ENCODE measurements at places on chromosomes 7 and 10.

DNA sequence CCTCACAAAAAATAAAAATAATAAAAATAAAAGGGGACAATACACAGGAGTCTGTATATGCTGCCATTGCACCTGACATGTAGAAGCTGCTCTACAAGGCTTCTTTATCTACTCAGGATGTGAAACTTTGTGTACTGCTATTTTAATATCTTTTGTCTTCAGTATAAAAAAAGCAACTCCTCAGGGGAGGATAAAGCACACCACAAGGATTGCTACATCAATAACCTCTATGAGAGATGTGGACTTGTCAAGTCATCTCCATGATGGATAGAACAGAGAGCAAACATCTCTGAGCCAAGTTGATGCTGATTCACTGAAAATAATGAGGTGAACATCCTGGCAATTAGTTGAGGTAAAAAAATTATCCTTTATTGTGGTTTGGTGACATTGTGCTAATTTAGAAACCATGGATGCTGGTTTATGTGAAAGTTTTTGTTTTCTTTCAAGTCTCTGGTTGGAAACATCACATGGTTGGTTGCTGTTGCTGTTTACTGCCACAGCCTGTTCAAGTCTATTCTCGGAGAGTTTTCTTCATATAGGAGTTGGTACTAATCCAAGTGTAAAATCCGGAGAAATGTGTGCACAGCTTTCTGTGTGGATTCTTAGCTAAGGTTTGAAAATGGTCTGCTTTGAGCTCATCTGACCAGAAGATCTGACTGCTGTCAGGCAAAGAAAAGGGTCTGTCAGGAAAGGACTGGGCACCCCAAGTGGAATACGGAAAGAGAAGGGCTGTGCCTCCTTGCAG, 1.5 kb upstream of the HECW1 start:
- no peak for DNase-seq

DNA sequence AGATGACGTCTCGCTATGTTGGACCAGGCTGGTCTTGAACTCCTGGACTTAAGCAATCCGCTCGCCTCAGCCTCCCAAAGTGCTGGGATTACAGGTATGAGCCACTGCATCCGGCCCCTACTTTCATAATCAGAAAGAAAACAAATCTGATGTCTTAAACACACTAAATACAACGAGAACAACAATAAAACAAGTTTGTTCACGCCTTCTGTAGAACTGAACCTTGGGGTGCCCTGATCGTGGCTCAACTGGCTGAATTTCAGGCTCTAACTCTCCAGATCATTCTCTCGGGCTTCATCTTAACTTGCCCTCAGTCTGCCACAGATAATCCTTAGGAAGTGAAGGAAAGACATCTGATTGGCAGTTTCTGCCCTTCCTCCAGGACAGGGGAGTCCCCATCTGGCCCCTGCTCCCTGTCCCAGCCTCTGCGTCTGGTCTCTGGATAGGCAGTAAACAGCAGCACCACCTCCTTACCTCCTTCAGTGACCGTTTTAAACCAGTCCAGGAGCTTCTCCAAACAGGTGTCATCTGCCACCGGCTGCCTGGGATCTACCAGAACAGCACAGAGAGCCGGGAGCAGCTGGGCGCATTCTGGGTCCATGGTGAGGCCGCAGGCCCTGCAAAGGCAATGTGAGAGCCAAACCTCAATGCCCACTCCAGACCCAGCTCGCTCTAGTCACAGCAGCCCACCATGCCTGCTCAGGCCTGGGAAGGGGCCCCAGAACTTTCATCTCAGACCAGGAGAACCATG, 1.3 kb downstream of the BRAT1 start:
- no peak for DNase-seq

- DNase-seq, result no peak
Observed at GRCh38 chr7:82319674-82320118, 123.9 kb downstream of the CACNA2D1 start.

DNA sequence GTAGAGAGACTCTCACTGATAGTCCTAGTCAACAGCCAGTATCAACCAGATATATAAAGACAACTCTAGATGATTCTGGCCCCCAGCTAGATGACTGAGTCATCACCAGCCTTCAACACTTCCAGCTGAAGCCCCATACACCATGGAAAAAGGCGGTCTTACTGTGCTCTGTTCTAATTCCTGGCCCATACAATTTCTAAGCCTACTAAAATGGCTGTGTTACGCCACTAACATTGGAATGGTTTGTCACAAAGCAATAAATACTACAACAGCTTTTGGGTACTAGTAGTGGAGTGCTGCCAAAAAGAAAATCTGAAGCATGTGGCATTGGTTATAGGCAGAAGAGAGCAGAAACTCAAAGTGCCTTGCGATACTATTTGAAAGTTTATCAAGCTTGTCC, 13.0 kb upstream of the TES start:
- no peak for DNase-seq

DNA sequence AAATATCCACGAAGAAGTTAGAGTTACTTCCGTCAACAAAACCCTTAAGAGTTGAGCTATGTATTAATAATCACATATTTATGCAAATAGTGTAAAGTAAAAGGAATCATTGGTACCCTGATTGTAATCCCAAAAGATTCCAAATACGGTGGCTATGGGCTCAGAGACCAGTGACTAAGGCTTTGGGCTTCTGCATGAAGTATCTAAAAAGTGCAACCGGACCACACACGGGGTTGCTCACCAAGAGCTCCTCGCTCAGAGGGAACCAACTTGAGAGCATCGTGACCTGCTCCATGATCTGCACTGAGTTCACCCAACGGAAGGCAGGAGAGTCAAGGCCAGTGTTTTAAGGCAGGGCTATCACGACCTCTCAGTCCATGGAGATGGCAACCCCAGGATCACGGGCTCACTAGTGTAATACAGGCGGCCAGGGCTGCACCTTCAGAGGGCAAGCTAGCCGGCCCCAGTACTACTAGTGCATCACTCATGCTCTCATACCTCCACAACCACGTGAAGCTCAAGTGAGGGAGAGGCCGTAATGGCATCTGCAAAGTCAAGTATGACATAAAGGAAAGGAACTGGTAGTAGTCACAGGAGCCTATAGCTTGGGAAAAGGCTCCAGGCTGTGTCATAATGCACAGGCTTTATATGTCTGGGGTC, 77.1 kb upstream of the CAMK2B start:
- no peak for DNase-seq

GRCh38 chr10:61157182-61157581, 213.2 kb upstream of the RHOBTB1 start:
- no peak for DNase-seq

GRCh38 chr7:45982907-45983719, 62.0 kb upstream of the IGFBP3 start:
- no peak for DNase-seq

GRCh38 chr7:157574120-157574825, 237.5 kb downstream of the DNAJB6 start:
- no peak for DNase-seq

DNA sequence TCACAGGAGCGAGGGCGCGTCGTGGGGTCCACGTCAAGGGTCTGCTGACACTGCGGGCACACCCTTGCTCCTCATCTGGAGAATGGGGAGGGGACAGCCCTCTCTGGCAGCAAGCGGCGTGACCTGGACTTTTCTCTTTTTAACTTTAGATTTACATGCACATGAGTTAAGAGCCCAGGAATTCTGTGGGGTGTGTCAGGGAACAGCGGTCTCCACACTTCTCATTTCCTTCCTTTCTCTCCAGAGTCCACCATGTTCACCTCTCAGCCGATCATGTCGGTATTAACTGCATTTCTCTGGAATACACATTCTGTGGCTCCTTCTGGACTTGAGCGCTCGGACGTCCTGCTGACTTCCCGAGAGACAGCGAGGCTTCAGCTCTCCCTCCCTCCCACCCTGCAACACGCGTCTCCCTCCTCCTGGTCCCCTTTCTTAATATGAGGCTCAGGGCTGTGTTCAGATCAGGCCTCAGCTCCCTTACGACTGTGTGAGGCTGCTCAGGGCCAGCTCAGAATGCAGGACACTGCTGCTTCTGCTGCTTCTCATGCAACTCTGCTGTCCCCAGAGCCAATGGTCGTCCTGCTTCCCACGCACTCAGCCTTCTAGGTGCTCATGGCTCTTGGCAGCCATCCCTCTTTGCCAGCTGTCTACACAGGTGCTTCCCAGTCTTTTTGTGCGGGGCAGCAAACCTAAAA, 261.3 kb downstream of the ELFN1 start:
- DNase-seq, result no peak

GRCh38 chr7:115274-115911, 77.0 kb upstream of the FAM20C start:
- no peak for DNase-seq

- no peak for DNase-seq
Observed at GRCh38 chr10:67603701-67604100, 92.3 kb downstream of the CTNNA3 start.

- peak; percentile 35 for DNase-seq
Observed at GRCh38 chr10:128078136-128078969, 47.9 kb downstream of the MKI67 start.

- DNase-seq, result peak; percentile 98
Observed at GRCh38 chr10:74589226-74589673, 237.2 kb upstream of the KAT6B start.

DNA sequence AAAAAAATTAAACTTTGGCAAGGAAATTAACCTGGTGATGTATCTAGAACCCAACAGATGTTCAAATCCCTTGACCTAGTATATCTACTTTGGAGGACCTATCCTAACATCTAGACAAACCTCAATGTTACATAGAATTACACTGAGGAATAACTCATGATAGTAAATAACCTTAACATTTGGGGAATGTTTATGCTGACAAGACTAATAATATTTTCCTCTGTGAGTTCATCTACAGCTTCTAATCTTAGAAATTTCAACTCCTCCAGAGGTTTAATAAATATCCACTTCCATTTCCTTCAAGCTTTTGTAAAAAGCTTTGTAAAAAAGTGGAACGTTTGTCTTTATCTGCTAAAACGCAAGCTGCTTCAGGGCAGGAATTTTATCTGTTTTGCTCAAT, 12.7 kb downstream of the HIPK2 start:
- DNase-seq, result no peak

DNA sequence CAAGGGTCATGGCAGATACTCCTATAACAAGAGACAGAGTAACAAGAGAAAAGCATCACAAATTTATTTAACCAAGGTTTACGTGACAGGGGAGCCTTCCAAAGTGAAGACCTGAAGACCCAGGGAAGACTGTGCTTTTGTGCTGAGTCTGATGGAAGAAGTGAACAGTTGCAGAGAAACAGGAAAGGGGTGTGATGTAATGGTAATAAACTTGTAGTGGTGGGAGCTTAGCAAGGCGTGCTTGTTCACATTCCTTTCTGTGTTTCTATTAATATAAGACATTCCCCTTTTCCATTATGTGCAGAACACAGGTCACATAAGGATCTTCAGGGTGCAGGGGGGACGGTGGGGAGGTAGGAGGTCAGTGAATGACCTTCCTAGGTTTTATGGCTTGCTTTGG, 25.5 kb upstream of the C10orf67 start:
- DNase-seq, result no peak
